ENCODE measurements at places on chromosomes 11 and 22. TPM values are rescaled to one million over a fixed set of nuclear protein-coding genes. Genes with fewer than 3 reads are reported as not detected.

- no peak for DNase-seq
Observed at GRCh38 chr11:101442171-101442570, 141.6 kb downstream of the TRPC6 start.

DNA sequence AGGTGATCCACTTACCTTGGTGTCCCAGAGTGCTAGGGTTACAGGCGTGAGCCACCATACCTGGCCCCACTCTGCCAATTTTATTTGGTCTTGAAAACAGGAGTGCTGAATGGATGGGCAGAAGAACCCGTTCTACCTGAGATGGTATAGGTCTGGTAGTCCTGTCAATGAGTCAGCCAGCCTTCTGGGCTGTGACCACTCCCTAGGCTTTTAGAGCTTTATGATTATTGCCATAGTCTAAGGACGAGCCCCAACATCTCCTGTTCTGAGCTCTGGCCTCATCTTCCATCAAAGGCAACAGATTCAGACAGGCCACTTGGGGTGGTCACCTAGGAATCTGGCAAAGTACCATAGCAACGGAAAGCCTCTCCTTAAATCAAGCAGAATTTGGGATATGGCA, 11.5 kb downstream of the ZDHHC5 start:
- DNase-seq: no peak

DNA sequence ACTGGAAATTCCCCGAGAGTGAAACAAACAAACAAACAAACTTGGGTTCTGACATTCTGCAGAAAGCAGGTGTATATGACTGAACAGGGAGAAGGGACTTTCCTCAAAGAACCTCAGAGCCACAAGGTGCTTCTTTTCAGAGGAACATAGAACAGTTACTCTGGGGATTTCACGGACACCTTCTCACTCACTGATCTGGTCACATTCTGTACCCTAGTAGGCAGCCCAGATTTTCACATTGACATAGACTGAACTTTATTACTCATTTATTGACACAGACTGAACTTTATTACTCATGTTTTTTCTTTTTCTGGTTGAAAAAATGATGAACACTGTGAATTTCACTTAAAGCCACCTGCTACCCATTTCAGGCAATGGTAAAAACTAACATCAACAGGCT, 263.0 kb downstream of the OPCML start:
- DNase-seq: no peak

DNA sequence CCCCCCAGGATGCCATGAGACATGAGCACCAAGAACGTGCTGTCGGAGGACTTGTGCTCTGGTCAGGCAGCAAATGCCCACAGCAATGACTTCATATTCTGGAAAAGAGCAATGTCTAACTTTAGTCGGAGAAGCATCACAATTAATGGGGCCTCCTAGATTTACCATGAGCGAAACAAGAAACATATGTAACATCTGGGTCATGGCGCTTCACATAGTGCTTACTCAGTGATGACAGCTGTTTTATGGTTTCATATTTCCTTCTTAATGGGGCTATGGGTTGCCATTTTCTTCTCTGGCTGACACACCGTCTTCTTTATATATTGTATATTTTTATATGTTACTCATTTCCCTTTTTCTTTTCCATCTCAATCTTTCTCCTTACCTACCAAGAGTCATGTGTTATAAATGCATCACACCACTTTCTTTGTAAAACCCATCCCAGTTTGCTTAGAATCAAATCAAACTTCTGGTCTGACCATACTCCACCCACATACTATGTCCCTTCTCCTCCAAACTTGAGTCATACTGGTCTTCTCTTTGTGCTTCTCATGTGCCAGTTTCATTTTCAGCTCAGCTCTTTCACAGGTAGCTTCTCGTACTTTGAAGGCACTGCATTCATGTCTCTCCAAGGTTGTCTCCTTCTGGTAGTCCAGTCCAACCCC, 9.4 kb upstream of the CASP12 start:
- DNase-seq: peak; percentile 14

DNA sequence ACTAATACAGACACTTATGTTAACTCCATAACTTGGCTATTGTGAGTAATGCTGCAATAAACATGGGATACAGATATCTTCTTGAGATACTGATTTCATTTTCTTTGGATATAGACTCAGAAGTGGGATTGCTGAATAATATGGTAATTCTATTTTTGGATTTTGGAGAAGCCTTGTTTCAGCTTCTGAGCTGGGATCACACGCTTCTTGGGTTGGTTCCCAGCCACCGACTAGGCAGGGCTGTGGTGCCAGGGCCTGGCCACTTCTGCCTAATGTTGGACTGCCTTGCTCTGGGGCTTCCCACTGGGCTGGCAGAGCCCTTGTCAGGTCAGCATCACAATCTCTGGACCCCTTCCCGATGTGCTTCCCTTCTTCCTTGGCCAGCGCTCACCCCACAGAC, 14.0 kb upstream of the MCHR1 start:
- no peak for DNase-seq

- DNase-seq: no peak
Observed at GRCh38 chr11:18612394-18612793, 12.8 kb downstream of the MISFA start.

LZTR1 gene
- total RNA-seq: 41.8 TPM

DNA sequence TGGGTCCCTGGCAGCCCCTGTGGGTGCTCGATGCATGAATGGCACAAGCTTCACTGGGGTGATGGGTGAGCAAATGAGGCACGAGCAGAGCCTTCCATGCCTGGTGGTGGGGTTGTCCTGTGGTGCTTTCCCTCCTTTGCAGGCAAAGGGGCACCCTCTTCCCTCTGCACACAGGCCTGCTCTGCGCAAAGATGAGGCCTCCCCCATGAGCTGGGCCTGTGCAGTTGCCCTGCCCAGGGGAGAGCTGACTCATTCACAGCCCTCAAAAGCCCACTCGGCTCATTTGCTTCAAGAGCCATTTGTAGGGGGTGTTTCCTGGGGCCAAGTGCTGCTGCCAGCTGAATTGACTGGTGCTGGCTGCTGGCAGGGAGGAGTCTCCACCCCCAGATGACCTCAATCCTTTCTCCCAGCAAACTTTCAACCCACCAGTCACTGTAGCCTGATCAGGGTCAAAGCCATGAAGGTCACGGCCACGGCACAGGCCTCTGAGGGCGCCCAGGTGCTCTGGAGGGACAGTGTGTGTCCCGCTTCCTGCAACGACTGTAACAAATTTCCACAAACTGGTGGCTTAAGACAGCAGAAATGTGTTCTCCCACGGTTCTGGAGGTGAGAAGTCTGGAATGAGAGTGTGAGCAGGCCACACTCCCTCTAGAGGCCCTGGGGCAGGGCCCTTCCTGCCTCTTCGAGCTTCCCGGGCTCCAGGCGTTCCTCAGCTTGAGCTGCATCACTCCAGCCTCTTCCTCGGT, 48.8 kb upstream of the ANO1 start:
- no peak for DNase-seq

MOGAT2 gene
- total RNA-seq: not detected

All from activated naive CD4-positive, alpha-beta T cell treated with anti-CD3 and anti-CD28 coated beads, Interleukin-2, amount 50 U/mL, for 72 hours (primary cell).